ENCODE measurements at places on chromosomes 2 and 18.

DNA sequence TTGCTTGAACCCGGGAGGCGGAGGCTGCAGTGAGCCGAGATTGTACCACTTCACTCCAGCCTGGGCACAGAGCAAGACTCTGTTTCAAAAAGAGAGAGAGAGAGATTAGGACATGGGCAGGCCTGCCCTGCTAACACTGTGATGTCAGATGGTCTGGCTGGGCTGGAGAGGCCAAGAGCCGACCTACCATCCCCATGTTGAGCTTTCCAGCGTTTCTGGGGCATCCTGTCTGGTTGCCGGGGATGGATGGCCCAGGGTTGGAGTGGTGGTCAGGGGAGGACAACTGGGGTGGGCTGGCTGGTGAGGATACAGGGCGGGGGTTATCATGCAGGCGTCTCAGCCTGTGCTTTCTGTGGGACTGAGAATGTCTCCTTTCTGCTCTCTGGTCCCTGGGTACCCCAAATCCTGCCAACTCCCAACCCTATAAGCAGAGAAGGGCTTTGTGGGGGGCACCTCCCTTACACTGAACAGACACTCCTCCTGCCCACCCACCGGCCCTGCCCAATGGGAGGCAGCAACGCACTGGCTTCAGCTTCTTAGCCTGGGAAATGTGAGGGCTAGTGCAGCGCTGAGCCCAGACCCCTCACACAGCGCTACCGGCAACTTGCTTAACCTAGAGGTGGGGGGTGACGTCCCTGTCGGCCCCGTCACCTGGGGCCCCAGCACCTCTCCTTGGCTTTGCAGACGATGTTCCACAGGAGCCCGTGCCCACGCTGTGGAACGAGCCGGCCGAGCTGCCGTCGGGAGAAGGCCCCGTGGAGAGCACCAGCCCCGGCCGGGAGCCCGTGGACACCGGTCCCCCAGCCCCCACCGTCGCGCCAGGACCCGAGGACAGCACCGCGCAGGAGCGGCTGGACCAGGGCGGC, 5.4 kb downstream of the SNORC start:
- no peak for DNase-seq

GRCh38 chr2:238163481-238164198, 4.9 kb downstream of the ERFE start:
- no peak for DNase-seq

- DNase-seq = no peak
Observed at GRCh38 chr2:99035920-99036319, 99.9 kb upstream of the CRACDL start.

DNA sequence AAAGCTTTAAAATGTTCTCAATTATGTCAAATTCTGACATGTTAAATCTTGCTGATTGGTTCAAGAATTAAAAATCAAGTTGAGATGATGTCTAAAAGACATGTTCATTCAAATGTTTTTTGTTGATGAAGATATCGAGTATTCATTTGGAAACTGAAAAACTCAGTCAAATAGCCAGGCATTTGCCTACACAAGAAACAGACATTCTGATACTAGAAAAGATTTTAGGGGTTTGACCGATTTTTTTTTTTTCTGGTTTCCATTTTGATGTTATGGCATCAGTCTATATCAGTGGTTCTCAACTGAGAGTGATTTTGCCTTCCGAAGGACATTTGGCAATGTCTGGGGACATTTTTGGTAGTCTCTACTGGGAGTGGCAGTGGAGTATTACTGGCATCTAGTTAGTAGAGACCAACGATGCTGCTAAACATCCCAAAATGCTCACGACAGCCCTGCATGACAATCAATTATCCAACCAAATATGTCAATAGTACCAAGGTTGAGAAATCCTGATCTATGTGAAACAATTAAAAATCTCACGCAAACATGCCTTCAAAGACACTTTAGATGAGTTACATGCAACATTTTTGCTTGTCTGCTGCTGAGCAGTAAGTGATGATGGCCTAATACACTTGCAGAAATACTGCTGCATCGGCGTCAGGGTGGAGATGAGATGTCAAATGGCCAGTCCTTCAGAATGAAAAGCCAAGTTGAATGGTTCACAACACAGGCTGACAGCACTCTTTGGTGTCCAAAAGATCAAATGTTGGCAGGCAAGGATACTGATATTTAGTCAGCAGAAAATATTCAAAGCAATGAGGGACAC, 12.5 kb downstream of the RASGRP3 start:
- no peak for DNase-seq

DNA sequence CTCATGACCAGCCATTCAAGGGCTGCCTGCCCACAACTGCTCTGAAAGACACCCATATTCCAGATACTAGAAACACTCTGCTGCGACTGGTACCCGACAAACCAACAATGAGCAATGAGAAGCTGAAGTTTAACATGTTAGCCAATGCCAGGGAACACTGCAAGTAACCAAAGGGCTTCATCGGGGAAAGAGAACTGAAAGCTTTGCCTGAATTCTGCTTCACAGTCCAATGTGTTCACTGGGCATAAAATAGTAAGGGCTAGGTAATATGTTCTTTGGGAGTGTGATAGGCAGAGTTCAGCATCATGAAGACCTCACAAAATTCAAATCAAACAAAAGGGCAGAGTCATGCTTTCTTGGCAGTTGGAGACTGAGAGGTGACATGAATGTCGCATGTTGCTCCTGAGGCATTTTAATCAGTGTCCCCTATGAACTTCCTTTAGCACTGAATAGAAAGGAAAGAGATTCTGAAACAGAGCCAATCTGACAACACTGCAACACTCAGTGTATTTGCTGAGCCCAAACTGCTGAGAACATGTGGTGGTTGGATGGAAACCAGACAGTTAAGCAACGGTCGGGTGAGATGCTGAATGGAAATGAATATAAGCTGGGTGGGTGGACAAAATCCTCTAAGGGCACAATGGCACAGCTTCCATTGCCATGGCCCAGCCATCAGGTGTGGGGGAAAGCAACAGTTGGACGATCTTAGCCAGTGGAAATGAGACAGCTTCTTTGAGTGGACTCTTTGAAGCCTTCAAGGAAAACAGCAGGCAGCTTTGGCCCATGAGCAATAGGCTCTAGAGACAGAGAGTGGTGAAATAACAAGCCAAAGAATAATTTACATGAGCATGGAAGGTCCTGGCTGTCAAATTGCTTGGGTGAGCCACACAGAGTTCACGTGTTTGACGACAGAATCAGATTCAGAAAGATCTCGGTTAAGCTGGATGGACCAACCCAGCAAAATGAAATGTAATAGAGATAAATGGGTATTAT, 277.5 kb downstream of the AFF3 start:
- no peak for DNase-seq

All from GM12878 (cell line).